ENCODE measurements at places on chromosomes 2 and 18.

DNA sequence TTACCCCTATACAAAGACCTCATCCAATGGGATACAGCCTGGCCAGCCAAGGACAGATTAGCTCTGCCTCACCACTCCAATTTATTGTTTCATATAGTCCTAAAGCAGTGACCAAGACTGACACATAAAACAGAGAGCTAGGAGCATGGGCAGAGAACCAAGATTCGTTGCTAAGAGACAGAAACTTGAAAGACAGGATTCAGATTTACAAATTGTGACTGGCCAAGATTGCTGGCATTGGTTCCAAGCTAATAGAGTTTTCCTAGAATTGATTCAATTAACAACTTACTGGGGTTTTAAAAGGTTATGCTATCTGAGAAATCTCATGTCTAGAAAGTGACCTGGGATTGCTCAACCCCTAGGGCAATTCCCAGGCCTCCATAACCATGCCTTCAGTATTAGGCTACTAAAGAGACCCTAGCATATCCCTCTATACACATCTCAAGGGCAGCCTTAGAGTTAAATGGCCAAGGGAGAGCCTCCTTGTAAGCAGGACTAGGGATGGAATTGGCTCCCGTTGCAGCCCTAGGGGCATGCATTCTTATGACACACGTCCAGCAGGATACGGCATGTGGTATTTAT, 75.6 kb downstream of the ICOS start:
- no peak for DNase-seq

GRCh38 chr2:69680001-69680675, 36.6 kb upstream of the AAK1 start:
- no peak for DNase-seq

DNA sequence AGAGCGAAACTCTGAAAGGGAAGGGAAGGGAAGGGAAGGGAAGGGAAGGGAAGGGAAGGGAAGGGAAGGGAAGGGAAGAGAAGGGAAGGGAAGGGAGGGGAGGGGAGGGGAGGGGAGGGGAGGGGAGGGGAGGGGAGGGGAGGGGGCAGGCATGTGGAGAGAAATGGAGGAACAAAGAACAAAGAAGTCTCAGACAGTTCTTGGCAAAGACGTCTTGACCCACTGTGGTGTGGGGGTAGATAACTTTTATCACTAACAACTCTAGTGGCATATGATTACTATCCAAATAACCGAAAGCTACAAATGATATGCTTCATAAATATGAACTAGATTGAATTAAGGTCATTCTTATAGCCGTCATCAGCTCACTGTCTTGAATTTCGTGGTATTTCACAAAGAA, 3.2 kb downstream of the UPP2 start:
- no peak for DNase-seq

GRCh38 chr2:27640722-27641245, 11.9 kb downstream of the GPN1 start:
- DNase-seq, result no peak

GRCh38 chr2:62425684-62426083, 80.3 kb downstream of the TMEM17 start:
- no peak for DNase-seq

DNA sequence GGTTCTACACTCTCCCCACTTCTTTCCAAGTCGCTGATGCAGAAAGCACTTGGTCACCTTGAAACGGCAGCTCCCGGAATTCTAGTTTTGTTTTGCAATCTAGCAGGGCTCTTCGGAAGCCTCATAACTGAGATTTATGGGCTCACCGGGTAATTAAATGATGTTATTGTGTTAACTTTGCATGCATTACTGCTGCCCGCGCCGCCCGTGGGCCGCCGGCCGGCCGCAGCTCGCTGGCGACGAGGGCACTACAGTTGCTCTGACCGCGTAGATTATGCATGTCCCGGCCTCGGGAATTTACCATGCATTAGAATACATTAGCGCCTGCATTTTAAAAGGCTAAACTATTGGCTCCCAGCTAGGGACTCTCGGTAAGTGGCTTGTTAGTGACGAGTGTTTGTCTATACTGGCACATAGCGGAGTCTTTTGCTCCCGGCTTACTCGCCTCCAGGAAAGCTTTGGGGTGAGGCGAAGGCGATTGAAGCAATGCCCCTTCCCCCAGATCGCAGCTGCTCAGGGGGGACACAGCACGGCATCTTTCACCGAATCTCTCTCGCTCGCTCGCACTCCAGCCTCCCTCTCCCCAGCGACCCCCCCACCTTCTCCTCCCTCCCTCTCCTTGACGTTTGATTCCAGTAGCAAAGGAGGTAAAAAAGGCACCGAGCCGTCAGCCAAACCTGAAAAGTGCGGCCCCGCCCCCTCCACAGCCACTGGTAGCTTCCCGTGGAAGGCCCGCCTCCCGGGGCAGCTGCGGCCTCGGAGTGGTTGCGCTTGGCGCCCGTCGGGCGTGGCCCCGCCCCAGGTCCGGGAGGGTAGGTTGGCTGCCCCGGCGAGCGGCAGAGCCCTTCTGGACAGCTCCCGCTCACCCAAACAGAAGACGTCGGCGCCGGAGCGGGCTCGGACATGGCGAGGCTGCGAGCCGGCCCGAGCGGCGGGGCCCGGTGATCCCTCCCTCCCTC, at the start of gene ONECUT2:
ONECUT2 (plus strand) TSS at position 839 of the 959 bp plus-strand sequence. CDS start 343 bp downstream, outside the sequence.
- DNase-seq, result peak; percentile 29

- DNase-seq, result no peak
These were observed 109.1 kb upstream of the FBXO11 start for GRCh38 chr2:48015421-48015820.

GRCh38 chr2:41379496-41380221, 668.2 kb upstream of the PKDCC start:
- DNase-seq, result no peak

GRCh38 chr2:85704800-85705679, 10.9 kb downstream of the GNLY start:
- no peak for DNase-seq

- peak; percentile 3 for DNase-seq
These were observed 50.0 kb downstream of the CPO start for GRCh38 chr2:206989311-206989710.

DNA sequence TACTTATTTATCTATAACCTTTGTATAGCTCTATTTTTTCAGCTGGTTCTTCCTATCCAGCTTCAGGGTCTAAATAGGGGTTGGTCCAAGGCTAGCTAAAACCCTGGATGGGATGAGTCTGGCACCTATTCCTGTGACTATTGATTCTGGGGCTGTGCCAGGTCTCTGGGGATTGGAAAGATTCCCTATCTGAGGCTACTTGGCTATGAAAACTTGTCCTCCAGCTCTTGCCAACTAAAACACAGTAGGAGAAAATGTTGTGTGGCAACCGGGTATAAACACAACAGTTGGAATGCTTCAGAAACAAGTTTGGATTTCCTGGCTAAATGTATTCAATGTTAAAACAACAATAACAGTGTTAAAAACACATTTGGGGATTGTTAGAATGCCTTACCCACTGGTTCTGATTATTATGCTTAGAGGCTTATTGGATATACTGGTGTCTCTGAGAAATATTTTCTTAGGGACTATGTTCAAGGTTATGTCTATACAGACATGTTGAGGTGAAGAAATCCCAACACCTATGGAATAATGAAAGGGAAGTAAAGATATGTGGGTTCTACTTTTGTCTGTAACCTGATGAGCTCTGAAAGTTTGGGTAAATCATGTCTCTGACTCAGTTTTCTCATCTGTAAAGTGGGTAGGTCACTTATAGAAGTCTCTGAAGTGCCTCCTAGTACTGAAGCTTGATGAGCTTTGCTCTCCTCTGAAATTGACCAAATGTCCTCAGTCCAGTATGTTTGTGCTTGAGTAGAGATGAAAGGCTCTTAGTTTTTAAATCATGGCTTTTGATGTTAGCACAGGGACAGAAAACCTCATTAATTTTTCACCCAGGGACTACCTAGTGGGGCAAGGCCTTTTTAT, 460.7 kb downstream of the MTX2 start:
- DNase-seq, result no peak
